D341Med (cell line): ENCODE measurements at places on chromosomes 3 and 15.

GRCh38 chr3:111907151-111907550 is 48.1 kb downstream of the PHLDB2 start:
- no peak for DNase-seq

DNA sequence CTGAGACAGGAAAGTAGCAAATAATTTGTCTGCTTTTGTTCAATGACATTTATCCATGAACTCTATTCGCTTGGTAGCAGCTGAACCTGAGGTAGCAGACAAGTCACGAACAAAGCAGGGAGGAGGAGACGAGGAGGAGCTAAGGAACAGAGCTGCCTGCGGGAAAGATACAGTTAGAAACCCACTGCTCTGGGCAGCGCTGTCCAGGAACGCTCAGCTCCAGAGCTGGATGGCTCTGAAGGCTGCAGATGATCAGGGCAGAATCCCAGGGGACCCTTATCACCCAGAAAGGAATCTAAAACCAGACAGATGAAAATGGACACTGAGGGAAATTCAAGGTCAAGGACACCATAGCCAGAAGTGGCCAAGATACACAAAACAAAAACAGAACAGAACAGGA is 257.8 kb downstream of the CD47 start:
- DNase-seq = no peak

- no peak for DNase-seq
These were observed 364.4 kb upstream of the MCTP2 start for GRCh38 chr15:93866948-93867347.

GRCh38 chr3:21790466-21790865 is 39.5 kb upstream of the ZNF385D start:
- DNase-seq = no peak

DNA sequence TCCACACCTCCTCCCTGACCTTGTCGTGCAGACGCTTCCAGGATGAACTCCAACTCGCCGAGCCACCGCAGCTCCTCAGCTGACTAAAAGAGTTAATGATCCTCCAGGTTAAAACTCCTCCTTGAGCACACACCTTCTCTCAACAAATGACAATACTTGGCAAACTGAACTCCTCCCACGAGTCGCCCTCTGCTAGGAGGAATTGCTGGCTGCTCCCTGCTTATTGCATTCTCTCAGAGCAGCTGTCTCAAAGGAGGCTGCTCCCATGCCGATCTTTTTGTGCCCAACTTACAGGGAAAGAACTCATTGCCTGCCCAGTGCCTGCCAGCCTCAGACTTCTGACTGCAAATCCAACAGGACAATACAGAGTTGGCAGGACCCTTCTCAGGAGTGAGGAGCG is at the start of gene ATP13A4:
TSS of gene ATP13A4 (minus strand) at position 85 of the 400 bp plus-strand sequence. CDS start 96 bp downstream, outside the sequence.
- no peak for DNase-seq

DNA sequence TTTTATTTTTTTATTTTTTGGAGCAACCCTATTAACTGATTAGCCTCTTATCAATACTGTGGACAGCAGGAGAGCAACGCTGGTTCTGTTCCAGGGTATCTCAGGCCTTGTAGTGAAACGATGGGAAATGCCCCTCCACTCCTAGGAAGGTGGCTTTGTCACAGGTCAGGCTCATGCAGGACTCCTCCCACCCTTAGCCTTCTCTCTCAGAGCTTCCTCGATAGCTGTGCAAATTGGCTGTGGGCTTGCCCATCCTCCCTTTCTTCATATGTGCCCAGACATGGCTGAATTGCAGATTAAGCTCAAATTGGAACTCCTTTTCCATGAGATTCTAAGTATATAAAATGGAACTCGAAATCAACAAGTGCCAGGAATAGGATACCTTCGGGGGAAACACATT is 38.5 kb downstream of the TMEM41A start:
- no peak for DNase-seq

DNA sequence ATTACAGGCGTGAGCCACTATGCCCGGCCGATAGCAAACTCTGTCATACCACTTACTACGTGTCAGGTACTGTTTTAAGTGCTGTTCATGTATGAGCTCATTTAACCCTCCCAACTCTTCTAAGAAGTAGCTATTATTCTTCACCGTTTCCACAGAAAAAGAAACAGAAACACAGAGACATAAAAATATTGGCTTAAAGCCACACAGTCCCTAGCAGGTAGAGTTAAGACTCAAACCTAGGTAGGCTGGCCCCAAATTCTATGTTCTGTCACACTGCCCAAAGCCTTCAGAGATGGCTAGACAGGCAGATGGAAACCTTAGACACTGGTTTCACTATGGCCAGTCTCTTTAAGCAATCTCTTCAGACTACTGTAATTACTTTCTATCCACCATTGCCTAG is 149.8 kb upstream of the KCNMB2 start:
- no peak for DNase-seq

DNA sequence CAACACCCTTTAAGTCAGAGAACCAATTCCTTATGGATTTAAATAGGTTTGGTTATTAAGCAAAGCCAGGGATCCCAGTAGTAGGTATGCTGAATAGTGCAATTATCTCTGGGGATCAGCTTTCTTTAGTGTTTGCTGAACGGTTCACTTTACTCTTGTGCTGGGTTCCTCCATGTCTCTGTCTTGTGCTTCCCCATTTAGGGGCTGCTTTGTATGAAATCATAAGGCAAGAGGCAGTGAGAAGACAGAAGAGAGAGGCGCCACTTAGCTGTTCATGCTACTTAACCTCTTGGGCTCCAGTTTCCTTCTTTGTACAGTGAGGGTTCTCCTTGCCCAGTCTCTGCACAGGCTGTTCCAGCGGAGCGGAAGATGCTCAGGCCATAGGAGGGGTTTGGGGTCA is 3.5 kb downstream of the ST6GAL1 start:
- no peak for DNase-seq

DNA sequence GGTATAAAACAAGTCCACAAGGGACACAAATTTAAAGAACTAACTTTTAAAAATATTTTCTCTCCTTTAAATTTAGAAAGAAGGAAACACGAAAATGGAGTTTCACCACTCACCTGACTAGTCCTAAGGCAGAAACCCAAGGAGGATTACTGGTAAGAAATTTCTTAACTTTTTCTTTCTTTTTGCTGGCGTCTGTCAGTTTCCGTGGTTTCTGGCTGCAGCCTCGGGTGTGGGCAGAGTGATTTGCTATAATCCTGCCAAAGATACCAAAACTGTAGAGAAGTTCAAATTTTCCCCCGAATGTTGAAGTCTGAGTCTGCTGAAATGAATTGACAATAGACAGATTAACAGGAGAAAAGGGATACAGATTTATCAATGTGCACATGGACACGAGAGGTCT is 843.6 kb upstream of the ALCAM start:
- no peak for DNase-seq

DNA sequence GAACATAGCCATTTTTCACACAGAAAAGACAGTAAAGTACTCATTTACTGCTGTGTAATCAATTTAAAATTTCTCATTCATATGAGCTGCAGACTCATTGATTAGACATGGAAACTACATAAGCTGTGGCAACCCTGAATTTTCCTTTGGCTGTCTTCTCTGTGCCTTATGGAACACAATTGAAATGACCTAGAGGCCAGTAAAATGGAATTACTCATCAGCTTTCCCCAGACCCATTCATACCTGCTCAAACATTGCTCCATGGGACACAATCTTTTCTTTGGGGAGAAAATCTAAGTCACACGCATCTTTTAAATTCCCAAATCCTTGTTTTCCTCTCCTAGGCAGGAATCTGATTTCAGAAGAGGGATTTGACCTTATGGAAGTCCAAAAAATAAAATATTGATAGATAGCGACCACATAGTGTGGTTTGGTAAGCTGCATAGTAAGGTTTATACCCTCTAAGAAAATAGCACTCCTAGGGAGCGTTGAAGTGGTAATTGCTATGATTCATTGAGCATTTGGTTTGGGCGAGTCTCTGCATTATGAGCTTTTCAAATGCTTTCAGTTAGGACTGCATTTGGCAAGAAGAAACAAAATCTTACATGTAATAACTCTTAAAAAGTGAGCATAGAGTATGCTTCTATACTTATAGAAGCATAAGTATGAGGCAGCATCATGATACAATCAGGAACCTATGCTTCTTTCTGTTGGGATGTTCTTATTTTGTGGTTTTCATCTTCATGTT is 243.4 kb upstream of the GADL1 start:
- DNase-seq = no peak

DNA sequence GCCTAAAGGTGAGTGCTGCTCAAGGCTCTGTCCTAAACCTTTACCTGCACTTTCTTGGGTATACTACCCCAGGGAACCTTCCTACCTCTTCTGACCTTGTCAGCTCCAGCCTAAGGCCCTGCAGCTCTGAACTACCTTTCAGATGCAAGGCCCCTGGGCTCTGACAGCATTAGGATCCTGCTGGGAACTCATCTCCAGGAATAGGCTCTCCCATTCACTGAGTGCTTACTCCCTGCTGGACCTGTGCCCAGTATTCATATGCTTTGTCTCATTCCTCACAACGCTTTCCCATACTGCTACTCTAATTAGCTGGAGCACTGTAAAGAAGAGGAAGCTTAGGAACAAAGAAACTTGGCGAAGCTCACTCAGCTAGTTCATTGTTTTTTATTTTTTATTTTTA is 53.8 kb upstream of the RAB6B start:
- no peak for DNase-seq

GRCh38 chr3:32177702-32178198 is 60.7 kb upstream of the CMTM8 start:
- DNase-seq = peak; percentile 55

DNA sequence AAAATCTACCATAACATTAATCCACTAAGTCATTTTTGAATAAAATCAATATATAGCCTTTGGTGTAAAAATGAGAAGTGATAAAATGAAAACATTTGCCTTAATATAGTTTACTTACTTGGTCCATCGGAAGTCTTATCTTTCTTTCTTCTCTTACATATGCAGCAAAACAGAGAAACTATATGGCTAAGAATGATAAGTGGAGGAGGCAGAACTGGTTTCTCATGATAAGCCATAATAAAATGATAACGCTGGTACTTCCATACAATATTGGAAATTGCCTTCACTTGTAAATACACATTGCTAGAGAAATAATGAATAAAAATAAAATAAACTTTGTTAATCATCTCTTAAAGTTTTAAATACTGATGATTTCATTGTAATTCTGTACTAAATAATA is 47.8 kb upstream of the USP50 start:
- no peak for DNase-seq

GRCh38 chr15:70323111-70323851 is 225.6 kb upstream of the TLE3 start:
- DNase-seq = peak; percentile 85

- no peak for DNase-seq
These were observed 57.4 kb upstream of the PHLDB2 start for GRCh38 chr3:111801693-111802092.

GRCh38 chr3:40546816-40547215 is 22.1 kb downstream of the ZNF621 start:
- DNase-seq = peak; percentile 39
